ENCODE measurements at places on chromosomes 16 and 17.

GRCh38 chr17:48307814-48308411, 122.1 kb downstream of the SKAP1 start:
- DNase-seq, result peak; percentile 21

GRCh38 chr16:2609827-2610470, 72.1 kb downstream of the PDPK1 start:
- DNase-seq, result no peak

- no peak for DNase-seq
Observed at GRCh38 chr16:87948119-87948545, 3.1 kb upstream of the BANP start.

DNA sequence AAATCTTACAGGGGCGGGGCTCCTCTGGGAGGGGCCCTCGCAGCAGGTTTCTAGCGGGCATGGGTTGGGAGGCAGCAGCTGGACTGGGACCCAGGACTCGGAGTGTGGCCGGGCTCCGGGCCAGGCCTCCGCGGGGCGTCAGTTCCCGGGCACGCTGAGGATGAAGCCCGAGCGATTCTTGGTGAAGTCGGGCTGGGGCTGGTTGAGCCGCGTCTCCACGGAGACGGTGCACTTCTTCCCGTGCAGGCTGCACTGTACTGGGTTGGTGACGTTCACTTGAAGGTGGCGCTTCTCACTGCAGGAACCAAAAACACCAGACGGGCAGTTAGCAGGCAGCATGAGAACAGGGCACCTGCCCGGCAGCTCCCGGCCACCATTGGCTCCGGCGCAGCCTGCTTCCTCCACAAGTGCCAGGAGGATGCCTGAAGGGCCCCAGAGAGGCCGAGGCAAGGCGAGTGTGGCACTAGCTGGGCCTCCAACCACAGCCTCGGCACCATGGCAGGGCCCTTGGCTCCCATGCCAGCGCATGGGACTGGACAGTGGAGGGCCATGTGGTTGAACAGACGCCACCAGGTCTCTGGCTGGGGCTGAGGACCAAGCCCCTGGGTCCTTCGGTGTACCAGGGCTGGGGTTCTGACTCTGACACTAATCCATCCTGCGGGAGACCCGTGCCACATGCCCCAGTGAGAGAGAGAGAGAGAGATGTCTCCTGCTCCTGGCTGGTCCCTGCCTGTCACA, 8.0 kb downstream of the CDK5R1 start:
- no peak for DNase-seq

GRCh38 chr16:68346892-68347480, 36.2 kb downstream of the PRMT7 start:
- DNase-seq, result no peak

GRCh38 chr16:82845116-82845515, 218.3 kb downstream of the CDH13 start:
- DNase-seq, result no peak

GRCh38 chr17:82399041-82399441, 19.1 kb upstream of the HEXD start:
- DNase-seq, result no peak

DNA sequence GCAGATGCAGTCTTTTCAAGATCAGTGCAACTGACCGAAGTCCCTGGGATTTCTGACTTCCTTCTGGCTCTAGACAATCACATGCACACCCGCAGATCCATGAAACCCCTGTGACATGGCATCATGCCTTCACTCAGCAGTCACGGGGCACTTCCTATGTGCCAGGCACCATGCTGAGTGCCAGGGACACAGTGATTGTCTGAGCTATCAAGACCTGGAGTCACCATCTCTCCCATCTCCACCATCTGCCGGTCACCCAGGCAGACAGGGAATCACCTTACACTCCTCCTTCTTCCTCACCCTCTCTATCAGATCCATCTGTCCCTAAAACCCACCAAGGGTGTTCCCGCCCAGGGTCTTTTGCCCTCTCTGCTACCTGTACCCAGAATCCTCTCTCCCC, 5.3 kb downstream of the BEAN1 start:
- no peak for DNase-seq

DNA sequence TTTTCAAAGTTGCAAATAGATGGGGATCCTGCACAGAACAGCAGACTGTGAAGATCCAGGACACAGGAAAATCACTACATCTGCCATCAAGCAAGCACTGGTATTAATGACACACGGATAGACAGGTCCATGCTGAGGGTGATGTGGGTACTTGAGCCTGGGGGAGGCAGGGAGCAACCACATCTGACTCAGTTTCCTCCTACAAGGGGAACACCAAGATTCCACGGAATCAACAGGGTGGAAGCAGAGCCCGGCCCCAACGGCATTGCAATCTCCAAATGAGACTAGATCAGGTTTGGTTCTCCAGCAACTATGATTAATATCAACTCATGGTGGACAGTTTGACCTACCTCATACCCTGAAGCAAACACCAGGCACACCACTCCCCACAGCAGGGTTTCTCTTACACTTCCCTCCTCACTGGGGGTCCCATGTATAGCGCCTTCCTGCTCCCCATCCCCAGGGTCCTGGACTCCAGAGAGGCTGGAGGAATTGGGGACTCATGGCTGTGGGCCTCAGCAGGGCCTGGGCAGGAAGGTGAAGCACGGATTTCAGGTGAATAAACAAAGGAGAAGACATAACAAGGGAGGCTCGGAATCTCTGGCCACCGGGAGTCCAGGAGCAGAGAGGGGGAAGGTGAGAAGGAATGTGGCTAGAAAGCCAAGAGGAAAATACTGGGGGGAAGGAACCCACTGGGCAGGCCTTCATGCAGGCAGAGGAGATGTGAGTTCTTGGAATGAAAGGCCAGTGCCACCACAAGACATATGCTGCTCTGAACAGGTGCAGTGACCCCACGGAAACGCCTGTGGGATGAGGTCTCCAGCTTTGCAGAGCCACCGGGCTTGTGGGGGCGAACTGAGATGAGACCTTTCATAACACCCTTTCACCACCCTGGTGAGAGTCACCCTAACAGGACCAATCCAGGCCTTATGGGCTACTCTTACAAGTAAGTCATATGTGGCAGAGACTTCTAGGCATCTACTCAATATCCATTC, 29.5 kb upstream of the PIK3R6 start:
- no peak for DNase-seq

DNA sequence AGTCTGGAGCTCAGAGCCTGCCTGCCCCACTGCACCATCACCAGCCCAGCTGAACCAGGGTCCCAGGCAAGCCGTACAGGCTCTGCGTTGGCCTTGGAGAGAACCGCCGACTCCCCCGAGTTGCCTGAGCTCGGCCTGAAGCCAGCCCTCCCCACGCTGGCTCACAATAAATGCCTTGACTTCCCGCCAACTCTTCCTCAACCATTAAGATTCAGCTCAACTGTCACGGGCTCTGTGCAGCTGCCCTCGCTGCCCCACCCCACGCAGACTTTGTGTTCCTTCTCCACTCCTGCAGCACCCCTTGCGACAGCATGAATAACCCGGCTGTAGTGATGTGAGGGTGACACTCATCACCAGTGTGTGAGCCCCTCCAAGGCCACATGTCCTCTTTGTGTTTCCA, 4.8 kb upstream of the QPRT start:
- DNase-seq, result no peak

GRCh38 chr17:35856603-35857002, 12.1 kb downstream of the HEATR9 start:
- DNase-seq, result no peak

GRCh38 chr17:4986951-4987766, at the start of gene CAMTA2:
TSS of gene CAMTA2 (minus strand) at chr17:4987675. CDS start at chr17:4986222, 1,453 bp downstream.
- peak; percentile 33 for DNase-seq

DNA sequence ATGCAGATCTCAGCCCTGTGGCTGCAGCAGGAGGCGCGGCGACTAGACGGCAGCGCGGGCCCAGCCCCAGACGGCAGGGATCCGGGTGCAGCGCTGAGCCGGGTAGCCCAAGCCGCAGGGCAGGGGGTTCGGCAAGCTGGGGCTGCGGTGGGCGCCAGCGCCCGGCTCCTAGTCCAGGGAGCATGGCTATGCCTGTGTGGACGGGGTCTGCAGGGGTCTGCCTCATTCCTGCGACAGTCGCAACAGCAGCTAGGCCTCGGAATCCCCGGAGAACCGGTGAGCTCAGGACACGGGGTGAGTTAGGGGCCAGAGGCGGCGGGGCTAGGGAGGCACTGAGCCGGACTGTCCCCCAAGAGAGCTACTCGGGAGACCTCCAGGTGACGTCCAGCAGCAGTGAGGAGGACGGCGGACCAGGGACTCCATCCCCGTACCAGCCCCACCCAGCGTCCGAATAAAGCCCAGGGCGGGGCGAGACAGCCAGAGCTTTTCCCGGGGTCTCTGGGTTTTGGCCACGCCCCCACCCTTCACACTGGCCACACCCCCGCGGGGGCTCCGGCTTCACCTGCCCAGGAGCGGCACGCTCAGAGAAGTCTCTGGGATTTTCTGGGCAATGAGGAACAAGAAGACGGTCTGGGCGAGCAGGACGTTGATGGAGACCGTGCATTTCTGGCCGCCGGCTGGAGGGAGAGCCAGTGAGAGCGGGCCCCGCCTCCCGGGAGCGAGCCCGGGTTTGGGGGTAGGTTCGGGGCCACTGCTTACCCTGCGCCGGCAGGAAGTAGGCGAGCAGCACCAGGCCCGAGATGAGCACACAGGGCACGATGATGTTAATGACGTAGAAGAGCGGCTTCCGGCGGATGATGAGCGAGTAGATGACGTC, 1.1 kb downstream of the C17orf107 start:
- DNase-seq, result no peak

DNA sequence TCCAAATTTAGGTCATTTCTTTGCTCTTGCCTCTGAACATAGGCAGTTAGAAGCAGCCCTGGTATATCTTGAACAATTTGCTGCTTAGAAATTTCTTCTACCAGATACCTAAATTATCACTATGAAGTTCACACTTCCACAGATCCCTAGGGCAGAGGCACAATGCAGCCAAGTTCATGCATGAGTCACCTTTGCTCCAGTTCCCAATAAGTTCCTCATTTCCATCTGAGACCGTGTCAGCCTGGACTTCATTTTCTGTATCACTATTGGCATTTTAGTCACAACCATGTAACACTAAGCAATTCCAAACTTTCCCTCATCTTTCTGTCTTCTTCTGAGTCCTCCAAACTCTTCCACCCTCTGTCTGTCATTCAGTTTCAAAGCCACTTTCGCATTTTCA, 45.0 kb downstream of the KCNJ16 start:
- no peak for DNase-seq

DNA sequence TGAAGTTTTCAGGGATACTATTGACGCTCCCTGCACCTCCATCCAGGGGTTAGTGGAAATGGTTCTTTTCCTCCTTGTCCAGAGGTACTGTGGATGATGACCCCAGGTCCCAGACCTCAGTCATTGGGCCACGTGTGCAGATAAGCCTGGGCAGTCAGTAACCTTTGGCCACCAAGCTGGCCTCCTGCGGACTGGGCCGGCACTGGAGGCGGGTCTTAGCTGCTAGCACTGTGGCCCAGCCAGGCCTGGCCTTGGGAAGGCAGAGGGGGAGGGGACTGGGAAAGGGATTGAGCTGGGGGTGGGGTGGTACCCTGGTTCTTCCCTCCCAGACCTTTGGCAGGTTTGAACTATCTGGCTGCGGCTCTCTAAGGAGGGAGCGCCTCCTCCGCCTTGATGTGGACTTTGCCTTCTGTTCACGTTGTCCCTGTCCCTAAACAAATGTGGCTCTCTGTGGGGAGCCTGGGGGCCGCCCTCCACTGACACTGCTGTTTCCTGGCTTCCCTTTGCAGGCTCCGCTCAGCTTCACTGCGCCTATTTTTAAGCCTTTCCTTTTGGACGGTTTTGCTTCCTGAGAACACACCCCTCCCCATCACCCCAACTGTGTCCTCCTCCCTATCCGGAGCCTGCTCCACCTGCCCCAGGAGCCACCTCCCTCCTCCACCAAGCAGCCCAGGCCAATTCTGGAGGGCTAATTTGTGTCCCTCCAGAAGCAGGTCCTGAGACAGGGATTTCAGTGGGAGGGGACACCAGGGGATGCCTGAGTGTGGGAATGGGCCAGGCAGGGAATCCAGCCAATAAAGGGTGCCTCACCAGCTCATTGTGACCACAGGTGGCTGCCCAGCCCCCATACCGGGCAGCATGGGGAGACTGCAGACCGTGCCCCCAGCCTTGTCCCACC, 251.9 kb downstream of the SEC14L1 start:
- no peak for DNase-seq

DNA sequence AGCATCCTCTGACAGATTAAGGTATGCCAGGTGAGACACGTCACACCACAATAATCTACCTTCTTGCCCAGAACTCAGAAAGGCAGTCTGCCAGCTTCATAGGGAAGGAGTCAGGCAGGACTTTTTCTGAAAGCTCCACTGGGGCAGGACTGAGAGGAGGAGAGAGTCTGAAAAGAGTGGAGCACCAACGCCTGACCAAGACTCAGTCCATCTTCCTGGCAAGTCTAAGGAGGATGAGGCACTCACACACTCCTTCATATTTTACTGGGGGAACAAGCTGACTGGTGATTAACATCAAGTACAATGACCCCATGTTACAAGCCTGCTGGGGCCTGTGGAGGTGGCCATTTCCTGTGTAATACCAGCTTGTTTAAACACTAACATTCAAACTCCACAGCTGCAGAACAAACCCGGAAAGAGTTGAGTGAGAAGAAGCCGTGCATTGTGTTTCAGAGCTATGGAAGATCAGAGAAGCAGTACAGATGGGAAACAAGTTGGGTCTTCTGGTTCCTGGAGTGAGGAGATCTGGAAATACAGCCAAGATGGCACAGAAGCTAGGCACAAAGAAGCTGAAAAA, 122.4 kb downstream of the HIC1 start:
- no peak for DNase-seq

GRCh38 chr16:12758670-12759558, 44.8 kb downstream of the CPPED1 start:
- no peak for DNase-seq

DNA sequence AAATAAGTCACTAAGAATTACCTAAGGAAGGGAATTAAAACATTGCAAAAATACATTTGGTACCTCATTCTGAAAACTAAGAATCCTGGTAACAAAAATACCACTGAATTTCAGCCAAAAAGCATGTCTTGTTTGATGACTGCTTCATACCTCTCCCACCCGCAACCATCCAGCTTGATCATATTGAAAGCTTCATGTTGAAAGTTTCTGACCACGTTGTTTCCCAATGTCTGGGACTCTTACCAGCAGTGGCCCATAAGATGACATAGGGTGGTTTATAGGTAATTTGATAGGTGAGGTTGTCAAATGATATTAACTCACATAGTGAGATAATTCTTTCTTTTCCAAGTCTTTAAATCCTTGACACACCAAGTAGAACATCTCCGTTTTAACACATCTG, 139.3 kb downstream of the CDH11 start:
- DNase-seq, result no peak

- DNase-seq, result no peak
Observed at GRCh38 chr17:72338847-72339790, 218.3 kb downstream of the SOX9 start.

Measured in NCI-H1436 treated with DMSO at 0.1 percent for 48 hours (cell line).